ENCODE measurements at places on chromosomes 16 and 17.

DNA sequence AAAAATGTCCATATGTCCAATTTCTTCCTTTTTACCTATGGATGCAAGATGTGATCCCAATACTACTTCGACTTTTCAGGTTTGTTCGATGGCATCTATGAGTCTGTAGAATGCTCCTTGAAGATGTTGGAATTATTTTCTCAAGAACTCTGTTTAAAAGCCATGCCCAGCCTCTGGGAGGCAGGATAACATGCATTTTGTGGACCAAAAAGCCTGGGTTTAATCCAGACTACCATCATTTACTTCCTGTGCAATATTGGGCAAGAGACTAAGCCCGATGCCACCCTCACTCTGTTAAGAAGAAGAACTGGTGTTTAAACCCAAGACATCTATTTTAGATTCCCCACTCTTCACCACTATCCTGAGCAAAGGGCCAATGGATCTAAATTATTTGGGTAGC is 42.8 kb upstream of the SALL1 start:
- no peak for DNase-seq

GRCh38 chr17:64217249-64217691 is 45.8 kb downstream of the TEX2 start:
- no peak for DNase-seq

- DNase-seq = no peak
These were observed 9.5 kb downstream of the HSD17B2 start for GRCh38 chr16:82044585-82044911.

- DNase-seq = peak; percentile 88
These were observed 1.3 kb upstream of the PER1 start for GRCh38 chr17:8153525-8153956.

GRCh38 chr17:74779948-74780400 is 3.8 kb upstream of the NAT9 start:
- DNase-seq = peak; percentile 81

DNA sequence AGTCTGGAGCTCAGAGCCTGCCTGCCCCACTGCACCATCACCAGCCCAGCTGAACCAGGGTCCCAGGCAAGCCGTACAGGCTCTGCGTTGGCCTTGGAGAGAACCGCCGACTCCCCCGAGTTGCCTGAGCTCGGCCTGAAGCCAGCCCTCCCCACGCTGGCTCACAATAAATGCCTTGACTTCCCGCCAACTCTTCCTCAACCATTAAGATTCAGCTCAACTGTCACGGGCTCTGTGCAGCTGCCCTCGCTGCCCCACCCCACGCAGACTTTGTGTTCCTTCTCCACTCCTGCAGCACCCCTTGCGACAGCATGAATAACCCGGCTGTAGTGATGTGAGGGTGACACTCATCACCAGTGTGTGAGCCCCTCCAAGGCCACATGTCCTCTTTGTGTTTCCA is 4.8 kb upstream of the QPRT start:
- DNase-seq = peak; percentile 82

DNA sequence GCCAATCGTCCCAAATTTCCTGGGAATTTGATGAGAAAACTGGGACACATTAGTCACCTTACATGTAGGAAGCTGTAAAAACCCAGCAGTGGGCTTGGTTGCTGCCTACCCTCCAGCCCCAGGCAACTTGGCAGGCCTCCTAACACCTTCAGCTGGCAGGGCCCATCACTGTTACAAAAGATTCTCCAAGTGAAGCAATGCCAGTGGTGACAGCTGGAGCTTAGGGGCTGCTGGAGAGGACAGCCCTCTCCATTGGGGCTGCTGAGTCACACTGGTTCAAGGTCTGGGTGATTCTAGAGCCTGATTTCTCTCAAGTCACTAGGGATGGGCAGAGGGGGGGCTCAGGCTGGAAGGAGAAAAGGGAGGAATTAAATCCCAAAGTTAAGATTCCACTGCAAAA is 180.6 kb downstream of the COPRS start:
- DNase-seq = peak; percentile 58

DNA sequence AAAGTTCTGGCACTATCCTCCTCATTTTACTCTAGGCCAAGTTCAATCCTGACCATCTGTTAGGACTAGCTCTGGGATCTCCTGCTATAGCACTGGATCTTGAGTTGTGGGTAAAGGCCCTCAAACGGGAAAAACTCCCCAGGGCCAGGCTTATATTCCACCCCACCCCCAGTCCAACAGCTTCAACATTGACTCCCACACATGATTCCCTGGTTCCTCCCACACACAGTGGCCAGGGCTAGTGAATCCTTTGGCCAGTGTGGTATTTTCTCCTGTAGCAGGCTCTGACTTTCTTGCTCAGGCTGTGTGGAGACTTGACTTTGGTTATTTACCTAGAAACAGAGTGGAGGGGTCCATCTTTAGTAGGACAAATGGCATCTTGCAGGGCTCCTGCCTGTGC is 10.3 kb upstream of the AKAP10 start:
- no peak for DNase-seq

GRCh38 chr17:28334666-28335200 is 539 bp downstream of the IFT20 start:
- DNase-seq = no peak

GRCh38 chr16:842061-842476 is 41.5 kb upstream of the GNG13 start:
- no peak for DNase-seq

DNA sequence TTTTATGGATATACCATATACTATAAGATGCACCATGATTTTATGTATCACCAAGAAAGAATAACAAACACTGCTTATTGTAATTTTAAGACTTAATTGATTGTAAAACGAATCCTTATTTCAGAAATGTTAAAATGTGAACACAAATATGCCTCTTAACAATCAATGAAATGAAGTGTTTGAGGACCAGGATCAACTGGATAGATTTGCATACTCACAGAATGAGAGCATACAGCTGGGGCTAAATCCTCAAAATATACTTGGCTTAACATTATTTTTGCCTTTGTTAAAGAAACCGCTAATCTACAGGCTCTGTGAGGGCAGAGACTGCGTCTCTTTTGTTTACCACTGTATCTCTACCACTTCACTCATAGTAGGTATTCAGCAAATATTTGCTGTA is 93.6 kb downstream of the SPACA3 start:
- DNase-seq = no peak

- DNase-seq = no peak
These were observed 24.8 kb downstream of the SLFN12 start for GRCh38 chr17:35407531-35407930.

DNA sequence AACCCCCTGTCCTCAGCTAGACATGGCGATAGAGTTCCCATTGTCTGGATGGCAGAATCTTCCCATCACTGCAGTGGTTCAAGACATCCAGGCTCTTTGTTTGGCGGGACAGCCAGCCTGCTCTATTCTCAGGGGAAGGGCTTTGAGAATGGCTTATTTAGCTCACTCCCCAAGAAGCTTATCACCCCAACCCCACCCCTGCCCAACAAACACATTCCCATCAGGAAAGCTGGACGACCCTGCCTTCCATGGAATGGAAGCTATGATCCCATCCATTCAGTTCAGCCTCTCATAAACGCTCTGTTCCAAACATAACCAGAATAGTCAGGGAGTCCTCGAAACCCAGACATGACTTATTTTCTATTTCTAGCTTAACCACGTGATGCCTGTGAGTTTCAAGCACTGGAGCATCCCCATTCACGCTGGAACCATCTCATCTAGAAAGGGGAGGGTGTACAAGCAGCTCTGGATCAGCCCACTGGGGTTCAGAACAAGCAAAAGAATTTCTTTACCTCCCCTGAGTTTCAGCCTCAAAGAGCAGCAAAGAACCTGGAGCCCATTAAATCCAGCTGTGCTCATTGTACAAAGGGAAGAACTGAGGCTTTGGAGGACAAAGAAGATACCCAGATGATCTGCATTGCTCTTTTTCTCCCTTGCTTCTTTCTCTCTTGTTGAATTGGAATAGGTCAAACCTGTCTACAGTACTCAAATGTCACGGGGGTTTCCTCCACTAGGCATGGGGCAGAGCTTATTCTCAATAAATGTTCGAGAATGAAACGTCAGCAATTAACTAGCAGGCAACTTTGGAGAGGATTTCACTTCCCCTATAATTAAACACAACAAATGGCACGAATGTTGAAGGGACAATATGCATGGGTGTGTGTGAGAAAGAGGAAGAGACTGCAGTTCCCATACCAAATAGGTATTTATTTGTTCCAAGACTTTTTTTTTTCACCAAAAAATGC is 93.1 kb downstream of the XYLT1 start:
- peak; percentile 36 for DNase-seq

DNA sequence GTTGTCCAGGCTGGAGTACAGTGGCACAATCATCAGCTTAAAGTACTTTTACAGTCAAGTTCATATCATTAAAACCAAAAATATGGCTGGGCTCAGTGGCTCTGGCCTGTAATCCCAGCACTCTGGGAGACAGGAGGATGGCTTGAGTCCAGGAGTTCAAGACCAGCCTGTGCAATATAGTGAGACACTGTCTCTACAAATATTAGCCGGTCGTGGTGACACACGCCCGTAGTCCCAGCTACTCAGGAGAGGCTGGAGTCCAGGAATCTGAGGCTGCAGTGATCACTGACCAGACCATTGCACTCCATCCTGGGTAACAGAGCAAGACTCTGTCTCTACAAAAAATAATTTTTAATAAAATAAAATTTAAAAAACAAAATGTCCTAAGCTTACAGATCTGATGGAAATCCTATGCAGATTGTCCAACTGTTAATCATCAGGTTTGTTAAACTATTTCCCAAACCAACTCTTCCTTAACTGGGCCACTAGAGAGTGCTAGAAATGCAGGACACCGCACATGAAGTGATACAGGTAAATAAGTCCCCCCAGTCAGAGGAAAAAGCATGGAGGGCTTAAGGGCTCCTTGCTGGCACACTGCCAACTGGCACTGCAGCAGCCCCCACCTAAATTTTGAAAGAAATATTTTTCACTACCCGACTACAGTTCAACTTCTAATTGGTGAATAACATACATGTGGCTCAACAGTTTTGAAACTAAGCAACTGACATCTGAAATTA is 2.8 kb downstream of the USP22 start:
- DNase-seq = peak; percentile 86

DNA sequence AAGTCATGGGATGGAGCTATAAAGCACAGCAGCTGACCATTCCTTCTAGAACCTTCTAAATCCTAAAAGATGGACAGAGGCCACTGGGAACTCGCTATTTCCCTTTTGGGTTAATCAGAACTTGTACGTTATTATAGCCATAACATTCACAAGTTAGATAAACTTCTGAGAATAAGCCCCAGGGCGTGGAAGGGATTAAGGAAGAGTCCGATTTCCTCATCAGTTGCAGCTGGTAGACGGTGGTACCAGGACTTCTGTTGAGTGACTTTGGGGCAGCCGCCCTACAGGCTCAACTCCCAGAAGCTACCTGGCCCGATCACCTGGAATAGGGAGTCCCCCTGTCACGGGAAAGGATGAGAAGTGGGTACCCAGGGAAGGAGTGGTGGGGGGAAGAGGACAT is 370.1 kb upstream of the ZFHX3 start:
- no peak for DNase-seq

- no peak for DNase-seq
These were observed 10.4 kb downstream of the KCNH6 start for GRCh38 chr17:63533433-63534077.

GRCh38 chr16:2787406-2787805 is at the start of gene PRSS33:
TSS of gene PRSS33 (minus strand) at chr16:2787560. CDS start at chr16:2786547, 1,013 bp downstream.
- DNase-seq = no peak

GRCh38 chr17:59751955-59752413 is 44.5 kb downstream of the VMP1 start:
- DNase-seq = no peak

- DNase-seq = peak; percentile 90
These were observed 2.9 kb downstream of the RNF213 start for GRCh38 chr17:80263253-80264204.

DNA sequence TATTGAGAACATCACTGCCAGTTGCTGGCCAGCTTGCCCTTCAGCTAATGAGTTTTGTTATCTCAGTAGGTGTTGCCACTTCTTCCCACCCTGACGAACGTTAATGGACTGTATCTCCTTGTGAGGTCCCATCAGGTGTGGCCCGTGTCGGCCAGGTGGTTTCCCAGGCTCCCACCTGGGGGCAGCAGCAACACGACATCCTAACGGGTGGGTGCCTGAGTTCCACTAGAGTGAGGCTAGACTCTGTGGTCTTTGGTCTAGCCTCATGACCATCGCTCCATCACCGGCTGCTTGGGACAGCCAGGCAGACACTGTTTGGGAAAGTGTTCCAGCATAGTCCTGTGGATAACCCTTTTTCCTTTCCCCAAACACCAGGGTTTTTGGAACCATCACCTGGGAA is 45.6 kb upstream of the LCMT1 start:
- no peak for DNase-seq

GRCh38 chr16:72191551-72191950 is 19.6 kb upstream of the PMFBP1 start:
- DNase-seq = no peak

DNA sequence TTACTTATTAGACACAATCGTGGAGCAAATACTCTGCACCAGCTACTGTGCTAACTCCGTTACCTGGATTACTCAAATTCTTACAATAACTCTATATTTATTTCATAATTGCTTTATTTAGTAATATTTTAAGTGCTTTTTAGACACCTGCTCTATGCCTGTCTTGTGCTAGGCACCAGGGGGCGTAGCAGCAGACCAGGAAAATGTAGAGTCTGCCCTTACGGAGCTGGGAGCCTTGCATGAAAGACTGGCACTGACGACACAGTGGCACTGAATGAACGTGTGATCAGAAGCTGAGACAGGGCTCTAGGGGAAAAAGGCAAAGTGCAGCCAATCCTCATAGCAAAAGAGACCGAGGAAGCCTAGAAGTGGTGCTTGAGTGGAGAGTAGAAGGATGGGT is 486.5 kb downstream of the CDH13 start:
- DNase-seq = peak; percentile 15

- DNase-seq = no peak
These were observed 141.6 kb downstream of the PRKCA start for GRCh38 chr17:66444031-66444430.

DNA sequence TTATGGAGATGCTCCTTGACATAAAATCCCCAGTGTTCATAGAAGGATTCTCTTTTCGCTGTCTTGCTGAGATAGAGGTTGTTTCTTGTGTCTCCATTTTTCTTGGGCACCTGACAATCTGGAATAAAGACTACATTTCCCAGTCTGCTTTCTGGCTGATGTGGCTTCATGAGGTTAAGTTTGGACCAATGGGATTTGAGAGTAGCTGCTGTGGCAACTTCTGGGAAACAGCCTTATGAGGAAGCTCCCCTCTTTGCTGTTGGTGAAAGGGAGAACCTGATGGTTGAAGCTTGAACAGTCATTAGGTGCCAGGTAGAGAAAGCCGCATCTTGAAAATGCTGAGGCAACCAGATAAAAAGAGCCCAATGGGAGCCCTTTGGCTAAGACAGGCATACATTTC is 24.4 kb downstream of the HS3ST4 start:
- no peak for DNase-seq

DNA sequence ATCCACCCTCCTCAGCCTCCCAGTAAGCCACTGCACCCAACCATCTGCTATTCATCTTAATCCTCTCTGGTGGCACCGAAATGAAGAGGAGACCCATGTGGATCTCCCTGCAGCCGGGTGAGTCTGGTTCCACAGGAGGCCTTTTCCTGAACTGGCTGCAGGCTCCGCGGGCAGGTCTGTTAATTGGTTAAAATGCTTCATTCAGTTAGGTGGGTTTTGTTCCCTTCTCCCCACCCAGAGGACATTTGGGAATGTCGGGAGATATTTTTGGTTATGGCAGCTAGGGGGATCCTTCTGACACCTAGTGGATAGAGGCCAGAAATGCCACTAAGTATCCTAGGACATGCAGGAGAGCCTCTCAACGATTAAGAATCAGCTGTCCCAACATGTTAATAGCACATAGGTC is 16.7 kb downstream of the C16orf54 start:
- peak; percentile 71 for DNase-seq

- DNase-seq = no peak
These were observed 8.8 kb downstream of the CNP start for GRCh38 chr17:41975099-41976083.

All from hematopoietic multipotent progenitor cell treated with erythropoietin and hydrocortisone succinate and interleukin-3 and kit ligand, for 6 days (in vitro differentiated cells).